Activated CD4-positive, alpha-beta T cell treated with anti-CD3 and anti-CD28 coated beads, Interleukin-2, amount 50 U/mL, for 1 hour (primary cell): ENCODE measurements at places on chromosomes 1 and 21.

GRCh38 chr1:21077085-21077484 is 99.6 kb downstream of the EIF4G3 start:
- DNase-seq, result no peak

- DNase-seq, result no peak
Observed at GRCh38 chr1:112504001-112504660, 4.6 kb upstream of the WNT2B start.

DNA sequence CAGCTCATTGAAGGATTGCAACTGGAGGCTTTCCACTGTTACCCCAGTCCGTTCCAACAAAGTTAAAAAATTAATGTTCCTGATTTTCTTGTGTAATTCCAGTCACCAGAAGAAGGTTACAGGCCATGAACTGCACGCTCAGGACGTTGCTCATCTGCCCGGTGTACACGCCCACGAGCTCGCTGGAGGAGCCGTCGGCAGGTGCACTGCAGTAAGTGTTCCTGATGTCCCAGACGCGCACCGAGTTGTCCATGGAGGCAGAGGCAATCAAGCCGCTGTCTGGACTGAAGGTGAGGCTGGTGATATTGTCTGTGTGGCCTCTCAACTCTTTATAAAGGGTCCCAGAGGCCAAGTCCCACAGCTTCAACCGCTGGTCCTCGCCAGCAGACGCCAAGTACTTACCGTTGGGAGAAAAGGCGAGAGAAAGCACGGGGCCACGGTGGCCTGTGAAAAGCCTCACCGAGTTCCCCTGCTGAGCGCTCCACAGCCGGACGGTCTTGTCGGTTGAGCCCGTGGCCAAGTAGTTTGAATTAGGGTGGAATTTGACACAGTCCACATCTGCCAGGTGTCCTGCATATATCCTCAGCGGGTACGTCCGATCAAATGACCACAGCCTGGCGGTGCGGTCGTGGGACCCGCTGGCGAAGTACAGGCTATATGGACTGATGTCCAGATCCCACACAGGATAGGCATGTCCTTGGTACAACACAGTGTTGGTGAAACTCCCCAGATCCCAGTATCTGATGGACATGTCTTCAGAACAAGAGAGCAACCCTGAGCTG is 31.5 kb downstream of the TAF5L start:
- DNase-seq, result no peak

GRCh38 chr1:113223546-113223945 is 150.5 kb downstream of the LRIG2 start:
- no peak for DNase-seq

- no peak for DNase-seq
Observed at GRCh38 chr1:40432644-40433390, 17.5 kb upstream of the ZFP69B start.

DNA sequence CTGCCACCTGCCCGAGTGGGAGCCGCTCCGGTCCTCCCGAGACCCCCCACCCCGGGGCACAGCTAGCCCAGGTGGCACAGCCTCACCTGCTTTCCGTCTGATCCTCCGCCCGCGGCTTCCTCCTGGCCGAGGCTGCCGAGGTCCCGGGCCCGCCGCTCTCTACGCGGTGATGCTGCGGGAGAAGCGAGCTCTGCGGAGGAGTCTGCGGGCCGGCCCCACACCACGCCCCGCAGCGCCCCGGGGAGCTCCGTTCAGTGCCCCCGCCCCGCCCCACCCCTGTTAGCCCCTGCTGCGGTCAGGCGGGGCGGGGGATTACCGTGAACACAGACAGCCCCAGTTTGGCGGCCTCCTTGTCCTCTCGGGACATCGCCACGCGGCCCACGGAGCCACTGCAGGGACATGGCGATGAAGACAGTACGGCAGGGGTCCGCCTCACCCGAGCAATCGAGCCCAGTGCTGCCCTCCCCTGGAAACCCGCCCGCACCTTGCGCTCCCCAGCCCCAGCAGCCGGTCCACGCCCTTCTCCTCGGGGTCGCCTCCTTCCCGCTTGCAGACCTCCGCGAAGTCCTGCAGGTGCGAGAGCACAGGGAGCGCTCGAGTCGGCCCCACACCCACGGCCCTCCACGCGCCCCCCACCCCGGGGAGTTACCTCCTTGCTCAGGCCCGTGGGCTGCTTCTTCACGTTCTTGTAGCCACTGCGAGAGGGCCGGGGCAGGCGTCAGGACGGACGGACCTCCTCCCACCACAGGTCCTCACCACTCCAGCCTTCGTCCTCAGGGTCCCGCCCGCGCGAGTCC is 933 bp downstream of the C1orf35 start:
- peak; percentile 66 for DNase-seq

DNA sequence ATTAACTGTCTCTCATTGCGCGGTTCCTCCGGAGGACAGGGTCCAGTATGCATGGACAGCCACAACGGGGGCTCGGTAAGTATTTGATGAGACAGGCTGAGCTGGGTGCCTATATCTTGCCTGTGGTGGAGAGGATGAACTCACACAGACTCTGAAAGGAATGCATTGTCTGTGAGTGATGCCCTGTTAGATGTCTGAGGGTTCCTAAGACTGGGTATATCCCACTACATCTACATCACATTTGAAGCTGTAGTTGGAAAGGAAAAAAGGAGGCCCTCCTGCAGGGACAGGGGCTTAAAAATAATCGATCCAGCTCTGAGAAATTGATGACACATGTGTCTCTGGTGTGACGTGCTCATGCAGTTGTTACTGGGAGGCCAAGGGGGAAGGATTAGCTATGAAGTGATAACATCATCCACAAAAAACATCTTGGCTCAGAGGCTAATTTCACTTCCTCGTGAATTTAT is 1.9 kb downstream of the ADARB1 start:
- no peak for DNase-seq

DNA sequence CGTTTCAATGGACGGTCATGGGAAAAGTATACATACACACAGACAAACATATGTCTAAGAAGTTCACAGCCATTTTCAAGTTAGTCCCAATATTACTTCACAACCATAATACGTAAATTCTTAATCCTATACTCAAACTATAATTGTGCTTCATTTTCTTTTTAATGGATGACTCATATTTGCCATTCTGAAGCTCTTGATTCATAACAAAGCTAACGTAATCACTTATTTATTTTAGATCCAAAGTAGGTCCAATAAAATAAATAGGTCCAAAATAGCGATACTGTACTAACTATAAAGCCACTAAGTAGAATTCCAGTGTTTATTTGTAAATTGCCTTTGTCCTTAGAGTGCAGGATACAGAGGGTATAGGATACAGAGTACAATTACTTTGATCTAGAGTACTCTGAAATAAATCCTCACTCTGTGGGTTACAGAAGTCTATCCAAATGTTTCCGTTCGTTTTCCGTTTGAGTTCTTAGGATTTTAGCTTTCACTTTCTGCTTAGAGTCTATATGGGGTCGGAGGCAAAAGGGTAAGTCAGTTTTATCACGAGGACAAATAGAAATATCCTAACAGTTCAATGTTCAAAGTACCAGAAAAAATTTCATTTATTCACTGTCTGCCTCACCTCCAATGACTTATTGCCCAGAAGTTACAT is 8.8 kb upstream of the C1orf115 start:
- DNase-seq, result no peak

GRCh38 chr1:113429461-113430153 is 39.3 kb downstream of the MAGI3 start:
- no peak for DNase-seq

DNA sequence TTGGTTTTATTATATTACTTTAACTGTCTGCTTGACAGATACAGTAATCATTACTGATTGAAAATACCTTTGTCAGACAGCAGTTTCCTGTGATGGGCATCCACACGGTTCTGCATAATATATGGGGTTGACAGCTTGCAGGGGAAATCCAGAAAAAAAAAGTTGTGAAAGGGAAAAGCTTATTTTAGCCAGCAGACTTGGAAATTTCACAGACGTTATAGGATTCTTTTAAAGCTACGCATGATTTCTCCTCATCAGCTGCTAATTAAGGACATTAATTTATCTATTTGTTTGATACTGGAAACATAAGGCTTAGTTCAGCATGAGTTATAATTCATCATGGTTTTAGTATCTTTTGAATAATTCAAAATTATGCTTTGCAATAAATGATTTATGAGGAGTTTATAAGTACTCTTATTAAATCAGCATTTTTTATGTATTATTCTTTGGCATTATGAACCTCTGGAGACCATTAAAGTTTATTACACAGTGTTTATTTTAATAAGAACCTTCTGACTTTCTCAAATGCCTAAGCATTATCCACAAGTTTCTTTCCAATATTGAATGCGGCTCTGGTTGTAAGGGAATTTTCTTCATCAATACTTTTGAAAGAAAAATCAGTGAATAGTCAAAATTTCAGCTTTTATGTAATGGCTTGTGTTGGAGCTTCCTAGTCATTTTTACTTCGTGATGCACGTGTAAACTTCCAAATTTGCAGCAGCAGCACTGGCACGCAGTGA is 235.3 kb upstream of the KCNK2 start:
- DNase-seq, result no peak

DNA sequence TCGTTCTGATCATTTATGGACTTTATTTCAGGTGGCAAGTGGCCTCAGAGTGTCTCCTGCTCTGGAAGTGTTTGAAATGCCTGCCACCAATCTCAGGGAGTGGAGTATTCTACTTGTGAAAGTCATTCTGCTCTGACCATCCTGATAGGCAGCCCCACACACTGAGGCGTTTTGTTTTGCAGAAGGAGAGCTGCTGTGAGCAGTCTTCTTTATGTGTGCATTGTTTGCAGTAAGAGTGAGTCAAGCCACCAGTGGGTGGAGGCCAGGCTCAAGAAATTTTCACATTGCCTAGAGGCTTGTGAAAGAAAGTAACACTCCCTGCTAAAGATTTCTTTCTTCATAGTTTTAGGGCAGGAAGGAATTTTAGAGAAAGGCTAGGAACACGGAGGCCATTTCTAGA is 204.4 kb downstream of the SLC35F3 start:
- DNase-seq, result no peak
